Anterior cingulate cortex (tissue), 58 donors: ENCODE measurements at places on chromosomes 11 and 22.

DNA sequence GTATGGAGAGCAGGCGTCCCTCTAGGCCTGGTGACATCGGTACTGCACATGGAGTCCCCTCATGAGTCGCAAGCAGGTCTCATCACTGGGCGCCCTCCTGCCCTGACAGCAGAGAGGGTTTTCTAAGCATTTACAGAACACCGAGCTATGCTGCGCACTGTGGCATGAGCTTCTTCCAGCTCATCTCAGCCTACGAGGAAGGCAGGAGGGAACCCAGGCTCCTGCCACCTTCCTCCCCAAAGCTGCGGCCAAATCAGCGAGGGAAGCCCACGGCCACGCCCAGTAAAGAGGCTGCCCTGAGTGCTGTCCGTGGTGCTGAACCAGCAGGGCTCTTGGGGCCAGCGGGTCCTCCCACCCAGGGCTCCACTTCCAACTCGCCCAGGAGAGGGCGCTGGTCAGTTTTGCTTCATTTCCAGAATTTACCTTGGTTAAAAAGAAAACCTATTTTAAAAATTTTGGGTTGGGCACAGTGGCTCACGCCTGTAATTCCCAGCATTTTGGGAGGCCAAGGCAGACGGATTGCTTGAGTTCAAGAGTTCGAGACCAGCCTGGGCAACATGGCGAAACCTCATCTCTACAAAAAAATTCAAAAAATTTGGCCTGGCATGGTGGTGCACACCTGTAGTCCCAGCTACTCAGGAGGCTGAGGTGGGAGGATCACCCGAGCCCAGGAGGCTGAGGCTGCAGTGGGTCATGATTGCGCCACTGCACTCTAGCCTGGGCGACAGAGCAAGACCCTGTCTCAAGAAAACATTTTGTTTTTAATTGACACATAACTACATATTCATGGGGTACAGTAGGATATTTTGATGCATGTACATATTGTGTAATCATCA is 34.2 kb downstream of the PHF21B start:
- peak; percentile 37 for DNase-seq

DNA sequence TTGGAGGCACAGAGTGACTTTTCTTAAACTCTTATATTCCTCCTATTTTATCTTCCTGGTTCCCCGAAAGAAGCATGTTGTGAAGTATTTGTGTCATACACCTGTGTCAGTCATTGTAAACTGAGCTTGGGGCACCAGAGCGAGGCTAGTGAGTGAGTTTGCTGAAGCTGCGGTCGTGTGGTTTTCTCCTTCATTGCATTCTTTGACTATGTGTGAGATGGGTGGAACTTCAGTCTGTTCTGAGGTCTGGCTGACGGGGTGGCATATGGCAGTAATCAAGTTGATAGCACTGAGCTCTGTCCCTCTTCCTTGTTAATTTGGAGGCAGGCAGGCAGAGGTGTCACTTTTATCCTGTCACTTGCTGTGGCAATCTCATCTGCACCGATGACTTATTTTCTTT is 4.2 kb downstream of the VPS26B start:
- no peak for DNase-seq

GRCh38 chr11:129278586-129279319 is 86.6 kb upstream of the ARHGAP32 start:
- DNase-seq = no peak

DNA sequence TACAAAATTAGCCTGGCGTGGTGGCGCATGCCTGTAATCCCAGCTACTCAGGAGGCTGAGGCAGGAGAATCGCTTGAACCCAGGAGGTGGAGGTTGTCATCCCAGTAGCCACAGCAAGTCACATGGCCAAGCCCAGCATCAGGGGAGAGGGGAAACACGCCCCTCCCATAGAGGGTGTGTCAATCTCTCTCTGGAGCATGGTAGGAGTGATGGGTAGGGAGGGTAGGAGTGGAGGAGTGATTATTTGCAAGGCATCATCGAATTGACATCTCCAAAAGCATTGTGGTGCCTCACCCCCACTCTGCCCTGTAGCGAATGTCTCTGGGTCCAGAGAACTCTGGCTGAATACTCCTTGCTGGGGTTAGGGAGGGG is 6.1 kb upstream of the SSTR3 start:
- DNase-seq = no peak

- DNase-seq = no peak
Observed at GRCh38 chr22:27726686-27727449, 74.7 kb downstream of the MN1 start.

- DNase-seq = no peak
Observed at GRCh38 chr11:45028911-45029682, 78.4 kb upstream of the TP53I11 start.

GRCh38 chr11:57392066-57392762 is 1.8 kb upstream of the PRG2 start:
- no peak for DNase-seq

GRCh38 chr11:65857500-65857852 is 504 bp downstream of the CFL1 start:
- DNase-seq = peak; percentile 55

DNA sequence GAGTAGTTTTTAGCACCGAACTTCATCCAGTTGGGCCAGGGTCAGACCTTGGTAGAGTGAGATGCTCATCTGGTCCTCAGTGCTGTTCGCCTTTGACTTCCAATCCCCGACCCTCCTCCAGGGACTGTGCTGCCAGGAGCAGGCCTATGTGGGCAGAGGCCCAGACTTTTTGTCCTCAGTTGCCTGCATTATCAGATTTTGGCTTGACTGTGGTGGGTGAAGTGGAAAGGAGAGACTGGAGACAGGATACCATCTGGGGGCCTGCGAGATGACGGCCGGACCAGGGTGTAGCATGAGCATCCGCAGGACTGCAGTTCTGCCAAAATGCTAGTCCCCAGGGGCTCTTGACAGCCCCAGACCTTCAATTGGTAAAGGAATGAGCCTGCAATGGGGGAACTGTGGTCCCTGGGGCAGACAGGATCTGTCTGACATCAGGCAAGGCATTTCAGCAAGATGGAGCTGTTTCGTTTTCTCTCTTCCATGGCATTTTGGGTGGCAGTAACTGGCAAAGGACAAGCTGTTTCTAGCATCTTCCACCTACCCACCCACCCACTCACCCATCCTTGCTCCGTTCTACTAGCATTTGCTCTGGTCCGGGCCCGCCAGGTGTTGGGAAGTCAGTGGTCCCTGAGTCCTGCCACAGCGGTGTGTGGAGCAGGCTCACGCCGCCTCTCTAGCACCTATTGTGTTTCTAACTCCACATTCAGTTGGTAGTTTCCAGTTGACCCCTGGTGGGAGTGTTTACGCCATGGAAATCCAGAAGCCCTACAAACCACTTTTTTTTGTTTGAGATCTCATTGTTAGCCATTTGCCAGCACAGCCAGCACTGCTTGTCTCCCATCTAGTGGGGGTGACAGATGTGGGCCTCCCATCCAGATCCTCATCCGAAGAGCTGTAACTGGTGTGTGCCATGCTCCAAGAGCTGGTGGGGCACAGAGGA is 53.5 kb downstream of the OTOG start:
- no peak for DNase-seq

- no peak for DNase-seq
Observed at GRCh38 chr11:122850076-122850631, 11.9 kb downstream of the CRTAM start.

GRCh38 chr11:108873941-108874340 is 209.1 kb downstream of the DDX10 start:
- DNase-seq = no peak

- no peak for DNase-seq
Observed at GRCh38 chr22:21016644-21017420, 1.9 kb downstream of the P2RX6 start.

DNA sequence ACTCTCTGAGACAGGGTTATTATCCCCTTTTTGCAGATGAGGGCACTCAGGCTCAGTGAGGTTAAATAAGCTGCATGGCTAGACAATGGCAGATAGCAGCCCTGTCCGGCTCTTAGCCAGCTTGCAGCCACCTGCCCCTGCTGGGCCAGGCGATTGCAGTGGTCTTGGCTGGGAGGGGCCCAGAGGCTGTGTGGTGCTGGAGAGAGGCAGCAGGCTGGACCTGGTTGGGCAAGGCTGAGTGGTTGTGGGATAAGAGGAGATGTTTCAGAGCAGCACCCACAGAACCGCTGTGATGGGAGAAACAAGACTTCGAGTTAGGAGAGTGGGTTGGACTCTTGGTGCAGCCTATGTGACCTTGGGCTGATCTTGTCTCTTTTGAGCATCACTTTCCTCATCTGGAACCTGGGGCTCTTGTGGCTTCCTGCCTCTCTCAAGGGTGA is 25.5 kb downstream of the PTPRJ start:
- no peak for DNase-seq

DNA sequence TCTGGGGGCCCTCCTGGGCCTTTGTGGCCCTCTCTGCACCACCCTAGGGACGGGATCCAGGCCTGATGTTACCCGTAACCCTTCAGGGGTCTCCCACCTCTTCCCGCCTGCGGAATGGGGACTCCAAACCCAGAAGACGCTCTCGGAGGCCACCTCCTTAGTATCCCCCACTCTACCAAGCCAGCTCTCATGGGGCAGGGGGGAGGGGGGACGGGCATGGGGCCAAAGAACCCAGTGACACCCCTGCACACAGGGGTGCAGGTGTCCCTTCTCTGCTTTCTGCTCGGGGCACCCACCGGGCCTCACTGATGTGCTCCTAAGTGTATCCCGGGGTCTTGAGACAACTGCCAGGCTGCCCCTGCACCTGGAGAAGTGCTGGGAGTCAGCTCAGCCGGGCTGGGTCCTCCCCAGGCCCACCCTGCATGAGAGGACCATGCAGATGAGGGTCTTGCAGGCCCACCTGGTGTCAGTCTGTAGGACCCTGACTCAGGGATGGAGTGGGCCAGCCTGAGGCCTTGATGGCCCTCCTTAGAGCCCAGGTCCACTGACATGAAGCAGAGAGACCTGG is 176.9 kb downstream of the IGLL1 start:
- DNase-seq = no peak

GRCh38 chr22:27242917-27243589 is 558.5 kb downstream of the MN1 start:
- DNase-seq = no peak

GRCh38 chr22:41445129-41446056 is 1.2 kb downstream of the TOB2 start:
- no peak for DNase-seq

DNA sequence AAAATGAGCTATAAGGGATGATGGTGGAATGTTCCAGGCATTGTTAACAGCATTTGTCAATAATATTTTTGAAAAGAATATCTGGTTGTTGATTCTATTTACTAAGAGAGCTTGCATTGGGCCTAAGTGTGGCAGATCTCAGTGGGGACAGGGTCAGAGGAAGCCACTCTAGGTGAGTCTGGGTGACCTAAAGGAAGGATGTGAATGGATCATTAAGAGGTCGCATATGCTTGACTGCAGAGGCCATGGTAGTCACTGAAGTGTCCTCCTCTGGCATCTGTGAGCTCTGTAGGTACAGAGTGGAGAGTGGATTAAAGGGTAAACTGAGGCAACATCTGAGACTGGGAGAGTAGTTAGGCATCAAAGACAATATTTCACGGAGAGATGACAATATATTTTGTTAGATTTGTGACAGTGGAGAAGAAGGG is 37.9 kb upstream of the TOP3B start:
- DNase-seq = no peak

GRCh38 chr11:116404462-116404798 is 368.4 kb downstream of the BUD13 start:
- no peak for DNase-seq

DNA sequence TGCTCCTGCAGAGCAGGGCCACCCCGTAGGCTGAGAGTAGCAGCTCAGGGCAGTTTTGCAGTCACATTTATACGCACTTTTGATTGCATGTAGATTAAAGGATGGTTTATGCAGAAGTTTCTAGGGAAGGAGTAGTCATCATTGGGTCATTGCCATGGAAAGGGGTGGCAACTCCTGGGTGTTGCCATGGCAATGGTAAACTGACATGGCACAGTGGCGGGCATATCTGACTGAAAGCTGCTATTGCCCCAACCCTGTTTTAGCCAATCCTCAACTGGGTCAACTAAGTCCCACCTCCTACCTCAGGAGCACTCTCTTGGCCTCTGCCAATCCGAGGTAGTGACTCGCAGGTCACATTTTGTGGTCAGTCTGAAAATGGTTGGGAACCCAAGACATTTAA is 2.4 kb upstream of the ARSA start:
- DNase-seq = no peak

DNA sequence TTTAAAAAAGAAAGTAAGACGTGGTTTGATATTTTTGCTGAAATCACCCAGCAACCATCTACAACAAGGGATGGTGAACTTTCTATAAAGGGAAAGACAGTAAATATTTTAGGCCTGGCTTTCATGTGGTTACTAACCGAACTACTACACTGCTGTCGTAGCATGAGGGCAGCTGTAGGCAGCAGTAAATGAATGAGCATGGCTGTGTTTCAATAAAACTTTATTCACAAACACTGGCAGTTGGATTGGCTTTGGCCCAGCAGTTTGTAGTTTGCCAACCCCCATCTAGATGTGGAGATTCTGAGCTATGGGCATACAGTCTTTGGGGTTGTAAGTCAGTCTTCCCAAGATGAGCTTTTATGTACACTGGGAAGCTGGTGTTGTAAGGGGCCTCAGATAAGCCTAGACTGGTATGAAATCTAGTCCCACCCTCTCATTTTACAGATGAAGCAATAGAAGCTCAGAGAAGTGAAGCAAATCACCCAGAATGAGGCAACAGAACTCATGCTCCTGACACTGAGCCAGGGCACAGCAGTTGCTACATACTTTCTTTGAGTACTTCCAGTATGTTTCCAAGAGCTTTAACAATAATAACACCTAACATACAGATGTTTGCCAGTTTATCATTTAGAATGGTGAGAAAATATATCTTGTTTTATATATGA is 204.4 kb downstream of the ADAMTS15 start:
- DNase-seq = no peak

- DNase-seq = no peak
Observed at GRCh38 chr11:111344032-111344431, 35.0 kb downstream of the POU2AF1 start.

- no peak for DNase-seq
Observed at GRCh38 chr11:121365304-121365703, 72.7 kb downstream of the SC5D start.

- no peak for DNase-seq
Observed at GRCh38 chr11:19209617-19210370, 8.0 kb upstream of the CSRP3 start.

GRCh38 chr11:36713715-36714114 is 115.7 kb upstream of the RAG2 start:
- no peak for DNase-seq

- DNase-seq = no peak
Observed at GRCh38 chr22:49328630-49329405, 498.9 kb downstream of the BRD1 start.
